ENCODE measurements at places on chromosomes 6 and 20.

DNA sequence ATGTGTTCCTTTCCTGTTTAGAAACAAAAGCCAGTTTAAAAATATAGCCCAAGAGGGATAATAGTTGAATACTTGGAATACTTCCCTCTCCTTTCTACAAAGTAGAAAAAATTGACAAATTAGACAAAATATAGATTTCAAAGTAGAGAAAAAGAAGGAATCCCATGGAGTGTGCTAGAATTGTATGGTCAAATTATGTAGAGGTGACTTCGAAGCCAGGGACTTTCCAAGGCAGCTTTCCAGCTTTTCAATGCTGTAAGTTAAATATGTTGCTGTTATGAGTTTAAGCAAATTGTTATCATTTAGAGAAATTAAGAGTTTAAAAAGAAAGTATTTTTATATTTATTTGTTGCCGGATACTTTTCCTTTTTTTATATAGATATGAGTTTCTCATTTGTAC is 415.5 kb upstream of the OPRM1 start:
- no peak for DNase-seq

- no peak for DNase-seq
Measured at GRCh38 chr6:68718385-68719073, 83.4 kb downstream of the ADGRB3 start.

DNA sequence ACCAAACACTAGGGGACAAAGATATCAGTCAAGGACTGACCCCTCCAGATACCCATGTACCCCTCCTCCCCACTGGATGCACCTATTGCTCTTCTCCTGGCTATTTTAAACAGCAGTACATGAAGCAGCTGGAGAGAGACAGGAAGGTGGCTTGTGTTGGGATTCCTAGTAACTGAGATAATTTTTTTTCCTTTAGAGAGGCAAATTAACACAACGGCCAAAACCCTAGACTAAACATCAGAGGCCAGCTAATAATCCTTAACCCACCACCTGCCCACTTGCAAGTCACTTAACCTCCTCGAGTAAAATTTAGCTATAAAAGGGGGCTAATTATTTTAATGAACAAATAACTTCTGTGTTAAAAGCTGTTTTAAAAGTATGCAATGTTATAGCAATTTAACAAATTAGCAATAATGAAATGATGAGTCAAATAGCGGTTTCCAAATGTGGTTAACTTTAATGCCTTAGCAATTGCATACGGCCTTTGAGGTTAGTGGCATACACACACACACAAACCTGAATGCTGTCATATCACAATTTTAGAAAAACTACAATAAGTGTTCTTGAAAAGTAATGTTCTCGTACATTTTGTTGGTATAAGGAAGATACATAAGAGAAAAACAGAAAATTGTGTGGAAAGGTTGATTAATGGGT is 151.7 kb downstream of the FRK start:
- no peak for DNase-seq

DNA sequence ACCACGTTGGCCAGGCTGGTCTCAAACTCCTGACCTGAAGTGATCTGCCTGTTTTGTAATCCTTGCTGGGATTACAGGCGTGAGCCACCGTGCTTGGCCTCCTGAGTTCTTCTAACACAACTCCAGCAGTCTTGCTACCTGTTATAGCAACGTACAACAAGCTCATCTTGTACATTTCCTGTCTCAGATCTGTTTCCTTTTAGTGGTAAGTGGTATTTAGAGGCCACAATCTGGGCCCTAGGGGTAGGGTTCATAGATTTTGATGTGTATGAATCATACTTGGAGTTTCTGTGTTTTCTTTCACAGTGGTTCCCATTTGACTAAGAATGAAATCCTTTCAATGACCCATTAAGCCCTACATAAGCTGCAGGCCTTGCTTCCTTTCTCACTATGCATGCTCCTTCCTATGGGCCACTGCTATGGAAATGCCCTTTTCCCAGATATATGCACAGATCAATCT is 27.1 kb upstream of the SYNCRIP start:
- DNase-seq = no peak

DNA sequence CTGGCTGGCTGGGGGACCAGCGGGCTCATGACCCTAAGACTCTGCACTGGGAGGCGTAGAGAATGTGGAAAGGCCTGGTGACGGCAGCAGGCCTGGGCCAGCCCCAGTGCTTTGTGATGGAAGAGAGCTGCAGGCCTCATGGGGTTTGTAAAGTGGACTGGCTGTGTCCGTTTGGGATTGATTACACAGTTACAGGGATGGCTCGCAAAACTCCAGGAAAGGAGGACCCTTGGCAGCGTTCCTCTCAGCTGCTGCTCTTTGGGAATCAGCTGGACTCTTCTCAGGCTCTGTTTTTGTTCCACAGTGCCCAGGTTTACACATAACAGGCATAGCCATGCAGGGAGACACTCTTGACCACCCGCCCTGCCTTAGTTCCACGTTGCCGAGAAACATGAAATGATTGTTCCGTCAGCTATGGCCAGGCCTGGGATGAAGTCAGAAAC is 89.0 kb downstream of the SLX4IP start:
- no peak for DNase-seq

- DNase-seq = no peak
Measured at GRCh38 chr6:1708122-1708521, 98.4 kb downstream of the FOXC1 start.

DNA sequence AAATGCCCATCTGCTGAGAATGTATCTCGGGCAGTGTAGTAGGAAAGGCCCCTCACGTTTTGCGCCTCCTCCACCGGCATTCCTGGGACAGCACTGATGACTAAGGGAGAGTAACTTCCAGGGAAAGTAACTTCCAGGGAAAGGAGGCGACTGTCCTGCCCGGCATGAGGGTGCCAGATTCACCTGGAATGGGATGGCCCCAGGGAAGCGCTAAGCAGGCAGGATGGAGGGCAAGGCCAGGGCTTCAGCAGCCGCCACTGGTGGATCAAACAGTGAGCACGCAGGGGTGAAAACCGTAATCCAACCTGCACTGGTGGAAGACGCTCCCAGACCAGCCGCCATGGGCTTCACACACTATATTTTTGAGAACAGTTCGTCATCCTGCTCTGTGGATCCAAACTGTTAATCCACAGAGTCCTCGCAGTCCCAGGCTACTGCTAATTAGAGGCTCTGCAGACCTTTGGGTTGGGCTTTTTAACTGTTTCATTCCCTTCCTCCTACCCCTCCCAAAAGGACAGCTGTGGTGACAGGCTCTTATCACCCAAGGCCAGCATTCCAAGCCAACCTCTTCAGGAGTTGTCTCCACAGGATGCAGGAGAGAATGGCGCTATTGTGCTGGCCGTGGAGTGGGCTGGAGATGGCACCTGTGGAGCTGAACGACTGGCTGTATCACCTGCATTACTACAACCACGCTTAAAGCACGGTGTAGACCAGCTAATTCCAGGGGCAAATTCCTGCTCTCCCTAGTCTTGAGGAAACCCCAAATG is 178.9 kb downstream of the DLL1 start:
- DNase-seq = no peak
